Lung microvascular endothelial cell (primary cell): ENCODE measurements at places on chromosomes 3 and 15. TPM values are rescaled to one million over a fixed set of nuclear protein-coding genes. Genes with fewer than 3 reads are reported as not detected.

The KLHL40 gene
- total RNA-seq, result not detected in 2 replicates

The SMCO1 gene
- not detected in 2 replicates for total RNA-seq

The PLXNB1 gene
- 16.1 and 17.0 TPM in 2 replicates for total RNA-seq

The UBA7 gene
- 23.3 and 23.4 TPM in 2 replicates for total RNA-seq

The PROK2 gene
- not detected in 2 replicates for total RNA-seq

The ERICH6 gene
- not detected in 2 replicates for total RNA-seq

The HTR3E gene
- not detected in 2 replicates for total RNA-seq

The CLRN1 gene
- total RNA-seq, result not detected in 2 replicates

The SLC51A gene
- not detected in 2 replicates for total RNA-seq

The RFX7 gene
- 2.2 and 3.1 TPM in 2 replicates for total RNA-seq

The SV2B gene
- total RNA-seq, result 0.22 and 0.40 TPM in 2 replicates

The GAP43 gene
- not detected in 2 replicates for total RNA-seq

The GOLGA6B gene
- total RNA-seq, result not detected in 2 replicates

The GPR62 gene
- total RNA-seq, result not detected in 2 replicates

The OTOL1 gene
- not detected in 2 replicates for total RNA-seq

The TGM4 gene
- under 0.01 TPM in 1 of 2 replicates, not detected in the other for total RNA-seq

The CDCP1 gene
- total RNA-seq, result under 0.01 and 0.44 TPM in 2 replicates

The NR2E3 gene
- 0.20 and 0.22 TPM in 2 replicates for total RNA-seq

The PPP1R14D gene
- total RNA-seq, result not detected in 2 replicates

The SCN11A gene
- total RNA-seq, result under 0.01 TPM in 2 replicates

The SNX22 gene
- under 0.01 and 0.20 TPM in 2 replicates for total RNA-seq

The GABRB3 gene
- 0.40 TPM in 1 of 2 replicates, not detected in the other for total RNA-seq

The GATM gene
- total RNA-seq, result 0.20 and 0.44 TPM in 2 replicates

The SEMA3F gene
- total RNA-seq, result 8.3 and 16.1 TPM in 2 replicates

The SPATA12 gene
- total RNA-seq, result 0.44 TPM in 1 of 2 replicates, not detected in the other

The SLC22A14 gene
- total RNA-seq, result not detected in 2 replicates
